Upper lobe of right lung (tissue), 1 donor: ENCODE measurements at places on chromosomes 7 and 10. TPM values are rescaled to one million over a fixed set of nuclear protein-coding genes. Genes with fewer than 3 reads are reported as not detected.

GRCh38 chr10:22447068-22447467, 101.8 kb downstream of the SPAG6 start:
- DNase-seq = no peak

SFMBT2 gene
- total RNA-seq = 16.1 TPM

DNA sequence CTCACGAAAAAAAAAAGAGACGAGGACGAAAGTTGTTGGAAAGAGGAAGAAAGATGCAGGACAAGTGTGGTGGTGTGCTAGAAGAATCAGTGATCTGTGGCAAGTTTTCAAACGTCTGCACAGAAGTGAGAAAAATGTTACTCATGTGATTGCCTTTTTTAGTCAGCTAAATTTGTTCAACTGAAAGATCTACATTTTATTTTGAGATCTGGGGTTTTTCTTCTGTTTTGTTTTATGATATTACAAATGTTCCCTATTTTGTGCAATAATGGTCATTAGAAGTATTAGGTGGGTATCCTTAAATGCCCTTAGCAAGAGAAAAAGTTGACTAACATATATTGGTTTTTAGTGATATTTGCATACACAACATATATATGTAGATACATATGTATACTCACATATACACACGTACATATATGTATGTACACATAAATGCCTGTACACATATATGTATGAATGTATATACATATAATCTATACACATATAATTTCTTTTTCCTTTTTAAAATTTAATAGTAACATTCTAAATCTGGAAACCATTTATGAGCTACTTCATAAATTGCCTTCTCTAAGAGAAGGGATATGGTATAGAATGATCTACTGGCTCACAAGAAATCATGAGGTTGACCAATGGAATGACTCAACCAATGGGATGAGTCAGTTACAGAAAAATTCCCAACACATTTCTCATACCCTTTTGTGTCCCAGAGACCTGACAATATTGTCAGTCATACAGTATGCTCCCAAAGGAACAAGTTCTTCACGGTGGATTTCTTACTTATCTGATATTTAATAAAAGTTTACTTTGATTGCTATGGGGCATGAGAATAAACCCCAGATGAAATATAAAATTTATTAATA, 38.4 kb downstream of the SLC39A12 start:
- DNase-seq = no peak

GARS1 gene
- 68.4 TPM for total RNA-seq

GRCh38 chr7:100489824-100490223, 6.1 kb downstream of the NYAP1 start:
- DNase-seq = no peak

DNA sequence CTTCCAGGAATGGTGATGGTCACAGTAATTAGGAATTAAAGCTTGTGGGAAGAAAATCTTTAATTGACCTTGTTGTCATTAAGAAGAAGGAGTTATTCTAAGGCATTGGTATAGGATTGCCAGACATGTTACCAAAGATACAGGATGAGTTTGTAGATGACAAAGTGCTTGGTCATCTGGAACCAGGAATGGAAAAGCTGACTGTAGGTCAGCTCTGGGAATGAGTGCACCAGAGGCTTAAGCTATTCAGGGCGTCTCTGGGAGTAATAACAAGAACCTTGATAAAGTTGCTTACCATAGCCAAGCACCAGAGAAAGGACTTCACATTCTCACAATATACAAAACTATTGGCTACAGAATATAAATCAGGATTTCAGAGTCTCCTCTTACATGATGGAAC, 89.0 kb downstream of the PHTF2 start:
- DNase-seq = no peak

DNA sequence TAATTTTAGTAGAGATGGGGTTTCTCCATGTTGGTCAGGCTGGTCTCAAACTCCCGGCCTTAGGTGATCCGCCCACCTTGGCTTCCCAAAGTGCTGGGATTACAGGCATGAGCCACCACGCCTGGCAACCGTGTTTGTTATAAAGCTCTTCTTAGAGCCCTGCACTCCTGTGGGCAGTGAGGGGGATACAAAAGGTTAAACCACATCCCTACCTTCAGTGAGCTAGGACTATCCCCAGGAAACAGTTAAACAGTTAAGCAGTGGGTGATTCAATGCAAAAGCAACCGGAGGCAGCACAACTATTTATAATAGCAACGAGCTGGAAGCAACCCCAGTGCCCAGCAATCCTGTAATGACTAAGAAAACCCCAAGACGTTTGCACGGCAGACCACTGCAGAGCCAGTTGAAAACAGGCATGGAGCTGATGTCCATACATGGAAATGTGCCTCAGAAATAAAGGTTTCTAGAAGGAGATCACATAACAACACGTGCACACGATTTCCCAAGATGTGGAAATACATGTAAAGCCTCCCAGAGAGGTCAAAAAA, 107.2 kb upstream of the LYZL2 start:
- DNase-seq = no peak

DNA sequence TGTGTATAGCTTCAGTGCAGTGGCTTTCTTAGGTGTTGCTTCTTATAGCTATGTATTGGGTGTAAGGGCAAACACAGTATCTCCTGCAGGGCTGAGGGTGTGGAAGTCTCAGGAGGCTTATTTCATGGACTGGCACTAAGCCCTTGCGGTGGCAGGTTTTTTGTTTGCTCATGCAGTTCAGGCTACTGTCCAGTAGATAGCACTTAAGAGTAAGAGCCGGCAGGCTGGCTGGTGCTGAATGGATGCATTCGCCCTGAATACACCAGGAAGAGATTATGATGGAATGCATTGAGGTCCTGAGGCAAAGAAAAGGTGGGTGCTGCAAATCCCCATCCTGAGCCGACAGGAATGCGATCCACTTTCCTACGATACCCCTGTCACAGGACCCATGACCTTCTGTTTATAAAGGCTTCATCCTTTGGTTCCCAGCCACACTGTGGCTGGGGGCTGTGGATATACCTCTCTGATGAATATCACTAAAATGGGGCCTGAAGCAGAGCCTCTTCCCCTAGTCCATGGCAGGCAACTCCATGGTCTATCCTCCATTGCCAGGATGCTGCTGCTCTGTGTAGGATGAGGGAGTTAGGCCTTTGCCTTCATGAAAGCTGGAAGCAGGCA, 44.9 kb downstream of the ANXA8 start:
- peak; percentile 45 for DNase-seq

- no peak for DNase-seq
These were observed 37.4 kb upstream of the GARS1 start for GRCh38 chr7:30557245-30557644.

- no peak for DNase-seq
These were observed 4.5 kb downstream of the ZKSCAN1 start for GRCh38 chr7:100019908-100020307.

- no peak for DNase-seq
These were observed 34.3 kb downstream of the NPY start for GRCh38 chr7:24318326-24318725.

DNA sequence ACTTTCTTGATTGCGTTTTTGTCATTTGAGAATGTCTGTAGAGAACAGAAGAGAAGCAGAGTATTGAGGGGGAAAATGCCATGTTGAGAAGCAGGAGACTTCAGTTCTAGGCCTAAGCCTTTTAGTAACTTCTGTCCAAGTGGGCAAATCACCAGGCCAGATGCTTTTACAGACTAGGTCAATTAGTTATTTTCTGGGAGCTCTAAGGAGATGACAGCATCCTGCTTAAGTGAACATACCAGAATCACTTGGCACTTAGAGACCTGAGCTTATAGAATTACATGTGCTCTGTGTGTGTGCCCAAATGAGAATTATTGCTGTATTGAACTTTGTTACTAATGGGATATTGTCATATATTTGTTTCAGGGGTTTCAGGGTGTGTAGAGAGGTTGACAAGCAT, 24.0 kb downstream of the AGK start:
- DNase-seq = no peak

DNA sequence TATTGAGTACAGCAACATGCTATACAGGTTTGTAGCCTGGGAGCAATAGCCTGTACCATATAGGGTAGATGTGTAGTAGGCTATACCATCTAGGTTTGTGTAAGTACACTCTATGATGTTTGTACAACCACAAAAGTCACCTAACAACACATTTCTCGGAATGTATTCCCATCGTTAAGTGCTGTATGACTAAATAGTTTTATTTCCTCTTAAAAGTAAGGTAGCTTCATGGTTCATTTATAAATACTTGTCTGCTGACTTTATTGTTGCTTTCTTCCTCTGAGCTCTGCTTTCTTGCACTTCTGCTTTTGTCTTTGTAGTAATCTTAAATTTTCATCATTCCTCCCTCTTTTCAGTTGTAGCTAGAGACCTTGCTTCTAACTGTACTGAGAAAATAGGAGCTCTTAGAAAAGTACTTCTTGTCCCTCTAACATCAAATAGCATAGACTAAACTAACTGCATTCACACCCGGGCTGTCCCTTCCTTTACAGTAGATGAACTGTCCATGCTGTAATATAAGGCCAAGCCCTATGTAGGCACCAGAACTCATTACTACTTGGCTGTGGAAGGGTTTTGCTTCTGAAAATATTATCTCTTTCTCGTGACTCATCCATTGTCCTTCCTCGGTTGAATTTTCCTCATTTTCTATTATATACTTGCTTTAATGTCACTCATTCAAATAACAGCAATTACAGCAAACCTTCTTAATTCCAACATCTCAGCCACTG, 55.4 kb upstream of the FAM3C start:
- DNase-seq = no peak

HUS1 gene
- total RNA-seq = 34.5 TPM

DNA sequence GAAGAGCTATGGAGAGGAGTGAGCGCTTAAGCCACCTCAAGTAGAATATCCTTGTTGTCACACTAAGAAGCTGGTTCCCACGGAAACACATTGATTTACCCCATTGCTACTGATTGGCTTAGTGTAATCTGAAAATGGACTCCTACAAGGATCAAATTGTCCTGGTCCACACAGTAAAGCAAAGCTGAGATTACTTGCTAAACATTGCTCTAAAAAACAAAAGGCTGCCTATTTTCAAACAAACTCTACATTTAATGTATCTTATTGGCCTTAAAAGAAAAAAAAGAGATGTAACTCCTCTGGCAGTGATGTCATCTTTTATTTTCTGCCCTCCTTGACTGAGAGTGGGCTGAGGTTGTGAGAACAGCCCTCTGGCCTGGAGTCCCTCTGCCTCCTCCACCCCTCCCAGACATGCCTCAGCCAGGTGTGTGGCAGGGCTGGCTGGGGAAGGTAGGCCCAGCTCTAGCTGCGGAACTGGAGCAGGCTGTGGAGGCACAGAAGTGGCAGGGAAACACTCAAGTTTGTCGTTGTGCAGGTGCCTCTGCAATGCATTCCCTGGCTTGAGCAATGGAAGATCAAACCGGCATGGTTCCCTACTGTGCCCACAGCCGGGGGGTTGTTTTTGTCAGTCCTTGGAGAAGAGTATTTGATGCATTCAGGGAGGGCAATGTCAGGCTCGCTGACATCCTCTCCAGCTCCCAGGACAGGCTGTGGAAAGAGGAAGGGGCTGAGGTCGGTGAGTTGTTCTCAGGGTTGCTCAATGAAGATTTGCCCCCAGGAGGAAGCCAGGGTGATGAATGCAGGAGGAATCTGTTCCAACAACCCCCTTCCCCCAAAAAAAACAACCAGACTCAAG, 9.1 kb downstream of the KLF6 start:
- no peak for DNase-seq
